ENCODE measurements at places on chromosomes 12 and 14. TPM values are rescaled to one million over a fixed set of nuclear protein-coding genes. Genes with fewer than 3 reads are reported as not detected.

HCAR3 gene
- polyA plus RNA-seq, result not detected

KRT77 gene
- polyA plus RNA-seq, result not detected

AKAP3 gene
- 0.40 TPM for polyA plus RNA-seq

ERO1A gene
- polyA plus RNA-seq, result 11.7 TPM

AKAP6 gene
- polyA plus RNA-seq, result 7.5 TPM

TAS2R46 gene
- not detected for polyA plus RNA-seq

RIMBP2 gene
- 11.7 TPM for polyA plus RNA-seq

DPY19L2 gene
- polyA plus RNA-seq, result 57.0 TPM

CYP27B1 gene
- 2.5 TPM for polyA plus RNA-seq

SYNDIG1L gene
- polyA plus RNA-seq, result 0.24 TPM

KTN1 gene
- 195 TPM for polyA plus RNA-seq

ADAM21 gene
- polyA plus RNA-seq, result 0.40 TPM

PRIMA1 gene
- polyA plus RNA-seq, result 4.2 TPM

POTEG gene
- polyA plus RNA-seq, result not detected

TMEM253 gene
- polyA plus RNA-seq, result 2.6 TPM

DEGS2 gene
- 0.32 TPM for polyA plus RNA-seq

TSPAN11 gene
- 0.74 TPM for polyA plus RNA-seq

SALL2 gene
- 6.9 TPM for polyA plus RNA-seq

KRT81 gene
- polyA plus RNA-seq, result not detected

KRT3 gene
- not detected for polyA plus RNA-seq

TBC1D30 gene
- polyA plus RNA-seq, result 1.2 TPM

LRRIQ1 gene
- polyA plus RNA-seq, result 0.20 TPM

KCNA5 gene
- polyA plus RNA-seq, result 0.32 TPM

DIO3 gene
- not detected for polyA plus RNA-seq

DCD gene
- not detected for polyA plus RNA-seq

KLRG1 gene
- 1.2 TPM for polyA plus RNA-seq

TAS2R50 gene
- polyA plus RNA-seq, result not detected

ATG14 gene
- 10.2 TPM for polyA plus RNA-seq

SDR9C7 gene
- polyA plus RNA-seq, result not detected

CDKN3 gene
- 2.4 TPM for polyA plus RNA-seq

CYP46A1 gene
- polyA plus RNA-seq, result 3.0 TPM

EMP1 gene
- polyA plus RNA-seq, result 61.4 TPM

ENDOU gene
- 0.11 TPM for polyA plus RNA-seq

BATF gene
- 7.2 TPM for polyA plus RNA-seq

MYF6 gene
- polyA plus RNA-seq, result not detected

UNC79 gene
- 2.7 TPM for polyA plus RNA-seq

RPL10L gene
- not detected for polyA plus RNA-seq

KRT74 gene
- polyA plus RNA-seq, result not detected

KRT79 gene
- 0.24 TPM for polyA plus RNA-seq

FAM90A1 gene
- polyA plus RNA-seq, result 0.48 TPM

RNF212B gene
- not detected for polyA plus RNA-seq

HPD gene
- 4.4 TPM for polyA plus RNA-seq

IGFBP6 gene
- 26.4 TPM for polyA plus RNA-seq

RIMKLB gene
- 225 TPM for polyA plus RNA-seq

BCL2L14 gene
- not detected for polyA plus RNA-seq

Measured in adrenal gland (tissue), 19 donors.